NCI-H526 treated with DMSO at 0.1 percent for 48 hours (cell line): ENCODE measurements at places on chromosomes 12 and 14.

- DNase-seq, result no peak
These were observed 23.3 kb upstream of the NEK9 start for GRCh38 chr14:75150150-75150549.

GRCh38 chr12:42234970-42235369 lies 3.1 kb downstream of the YAF2 start:
- no peak for DNase-seq

DNA sequence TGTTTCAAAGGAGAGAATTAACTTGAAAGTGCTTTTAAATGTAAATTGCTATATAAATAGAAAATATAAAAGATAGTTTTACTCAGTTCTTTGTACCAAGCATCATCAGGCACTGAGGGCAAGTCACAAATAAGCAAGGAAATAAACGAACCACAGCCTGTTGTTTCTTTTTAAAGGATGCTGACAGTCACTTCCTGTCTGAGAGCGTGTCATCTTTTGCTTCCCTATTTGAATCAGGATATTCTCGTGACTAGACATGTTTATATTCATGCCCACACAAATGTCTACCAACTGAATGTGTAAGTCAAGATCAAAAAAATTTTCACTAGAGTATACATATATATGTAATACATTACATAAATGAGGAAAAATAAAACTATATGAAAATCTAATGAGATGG lies 31.4 kb upstream of the SLC2A13 start:
- DNase-seq, result no peak

DNA sequence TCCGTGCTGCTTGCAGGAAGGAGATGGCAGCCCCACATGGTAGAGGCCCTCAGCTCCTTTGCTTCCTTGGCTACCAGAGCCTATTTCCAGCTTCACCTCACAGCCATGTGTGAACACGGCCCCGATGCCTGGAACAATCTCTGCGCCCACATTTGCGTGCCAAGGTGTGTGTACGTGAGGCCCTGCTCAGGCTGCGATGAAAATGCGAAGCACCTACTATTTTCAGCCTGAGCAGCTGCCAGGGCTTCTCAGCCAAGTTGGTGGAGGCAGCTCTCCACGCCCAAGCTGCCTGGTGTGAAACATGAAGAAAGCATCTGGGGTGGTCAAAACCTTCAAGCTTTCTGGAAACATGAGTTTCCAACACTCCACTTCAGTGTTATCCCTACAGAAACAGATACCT lies 177.8 kb upstream of the EGLN3 start:
- DNase-seq, result no peak

DNA sequence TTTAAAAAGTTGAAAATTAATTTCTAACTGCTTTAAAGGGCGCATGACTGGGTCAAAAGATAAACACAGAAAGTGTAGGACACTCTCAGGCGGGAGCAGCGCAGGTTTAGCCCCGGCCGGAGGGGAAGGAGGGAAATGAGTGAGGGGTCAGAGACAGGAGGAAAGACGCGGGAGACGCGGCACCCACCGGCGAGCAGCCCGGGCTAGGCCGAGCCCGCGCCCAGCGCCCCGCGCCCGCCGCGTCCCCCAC lies 591 bp downstream of the GXYLT1 start:
- no peak for DNase-seq

DNA sequence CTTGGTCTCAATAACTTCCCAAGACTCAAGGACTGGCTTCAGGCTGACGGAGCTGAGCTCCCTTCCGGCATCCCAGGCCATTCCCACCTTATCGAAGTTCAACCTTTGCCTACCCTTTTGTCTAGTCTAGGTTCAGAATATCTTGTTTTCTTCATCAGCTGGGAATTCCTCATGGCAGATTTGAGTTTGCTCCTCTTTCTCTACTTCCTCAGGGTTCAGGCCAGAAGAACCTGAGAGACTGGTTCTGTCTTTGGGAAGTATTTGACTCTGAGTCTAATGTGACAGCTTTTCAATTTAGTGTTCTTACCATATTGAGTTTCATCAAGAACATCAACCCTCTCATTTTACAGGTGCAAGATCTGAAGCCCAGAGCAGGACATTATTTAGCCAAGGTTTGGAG lies 2.1 kb downstream of the BIN2 start:
- DNase-seq, result no peak

DNA sequence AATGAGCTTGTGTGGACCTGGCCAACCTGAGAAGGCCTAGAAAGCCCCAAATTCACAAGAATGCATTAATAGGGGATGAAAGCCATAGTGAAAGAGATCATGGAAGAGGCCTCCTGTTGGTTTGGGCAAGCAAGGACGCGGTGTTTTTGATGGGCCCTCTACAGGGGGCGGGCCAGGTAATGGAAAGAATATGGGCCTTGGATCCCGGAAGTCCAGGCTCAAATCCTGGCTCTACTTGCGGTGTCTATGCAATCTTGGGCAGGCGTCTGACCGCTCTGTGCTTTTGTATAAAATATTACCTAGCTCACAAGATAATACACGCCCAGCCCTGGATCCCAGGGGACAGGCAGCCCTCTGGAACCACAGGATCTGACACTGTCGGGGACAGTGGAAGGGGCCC lies 41.1 kb upstream of the CLMN start:
- DNase-seq, result no peak

DNA sequence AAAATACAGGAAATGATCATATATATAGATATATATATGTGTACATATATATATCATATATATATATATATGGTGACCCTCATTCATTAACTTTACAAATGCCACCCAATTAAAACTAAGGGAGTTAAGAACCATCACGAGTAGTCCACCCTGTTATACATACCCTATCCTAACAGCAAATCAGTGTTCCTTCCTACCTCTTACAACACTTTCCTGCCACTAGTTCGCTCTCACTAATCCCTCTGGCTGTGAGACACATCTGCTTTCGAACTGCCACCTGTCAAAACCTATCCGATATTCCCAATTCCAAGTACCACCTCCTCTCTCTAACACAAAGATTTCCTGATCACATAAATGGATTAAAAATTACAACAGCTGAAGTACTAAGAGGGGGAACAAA lies 100.5 kb downstream of the EEA1 start:
- DNase-seq, result no peak

DNA sequence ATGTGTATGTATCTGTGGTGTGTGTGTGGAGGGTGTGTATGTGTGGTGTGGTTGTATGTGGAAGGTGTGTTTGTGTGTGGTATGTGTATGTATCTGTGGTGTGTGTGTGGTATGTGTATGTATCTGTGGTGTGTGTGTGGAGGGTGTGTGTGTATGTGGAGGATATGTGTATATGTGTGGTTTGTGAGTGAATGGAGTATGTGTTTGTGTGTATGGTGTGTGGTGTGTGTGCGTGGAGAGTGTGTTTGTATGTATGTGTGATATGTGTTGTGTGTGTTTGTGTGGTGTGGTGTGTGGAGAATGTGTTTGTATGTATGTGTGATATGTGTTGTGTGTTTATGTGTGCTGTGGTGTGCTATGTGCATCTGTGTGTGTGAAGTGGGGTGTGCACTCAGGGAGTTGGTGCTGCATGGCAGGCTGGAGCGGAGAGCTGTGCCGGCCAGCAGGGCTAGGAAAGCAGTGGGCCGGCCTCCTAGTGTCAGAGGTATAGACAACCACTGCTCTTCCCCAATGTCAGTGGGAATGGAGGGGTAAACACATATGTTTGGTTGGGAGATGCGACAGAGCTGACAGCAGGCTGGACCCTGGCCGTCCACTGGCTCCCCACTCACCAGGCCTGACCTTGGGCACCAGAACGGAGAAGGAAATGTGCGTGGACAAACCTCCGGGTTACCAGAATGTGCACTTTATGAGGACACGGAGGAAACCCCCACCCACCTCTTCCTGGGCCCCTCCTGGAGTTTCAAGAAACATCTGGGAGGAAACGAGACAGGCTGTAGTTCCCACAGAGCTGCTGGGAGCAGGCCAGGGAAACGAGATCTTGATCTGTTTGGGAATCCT lies 60.7 kb downstream of the CLMN start:
- peak; percentile 57 for DNase-seq

GRCh38 chr12:39990122-39991101 lies 115.5 kb downstream of the SLC2A13 start:
- no peak for DNase-seq

GRCh38 chr14:49581209-49582112 lies 4.7 kb downstream of the RPS29 start:
- no peak for DNase-seq

- no peak for DNase-seq
These were observed 229.0 kb downstream of the SEC23A start for GRCh38 chr14:38873941-38874612.

DNA sequence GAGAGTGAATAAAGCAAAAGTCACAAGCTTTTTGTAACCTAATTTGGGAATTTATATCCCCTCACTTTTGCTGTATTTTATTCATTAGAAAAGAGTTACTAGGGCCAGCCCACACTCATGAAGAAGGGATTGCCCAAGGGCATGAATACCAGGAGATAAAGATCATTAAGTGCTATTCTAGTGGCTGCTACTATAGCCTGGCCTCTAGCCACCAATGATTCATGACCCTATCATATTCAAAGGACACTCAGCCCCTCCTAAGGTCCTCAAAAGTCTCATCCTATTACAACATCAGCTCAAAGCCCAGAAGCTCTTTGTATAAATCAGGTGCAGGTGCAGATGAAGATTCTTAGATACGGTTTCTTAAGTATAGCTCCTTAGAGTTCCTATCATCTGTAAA lies 518.1 kb downstream of the TRHDE start:
- DNase-seq, result no peak

DNA sequence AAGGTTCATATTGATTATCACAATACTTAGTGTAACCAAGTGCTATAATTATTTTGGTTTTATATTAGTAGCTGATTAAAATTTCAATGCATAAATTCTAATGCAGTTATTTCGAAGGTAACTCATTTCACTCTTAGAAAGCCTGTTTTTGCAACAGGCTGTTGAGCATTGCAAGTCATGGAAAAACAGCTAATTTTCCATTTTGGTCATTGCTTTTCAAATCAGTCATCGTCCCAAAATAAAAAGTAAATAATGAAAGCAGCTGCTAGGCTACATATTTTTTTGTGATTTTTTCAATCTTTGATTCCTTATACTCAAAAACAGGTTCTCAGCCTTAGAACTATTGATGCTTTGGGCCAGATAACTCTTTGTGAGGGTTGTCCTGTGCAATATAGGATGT lies 22.9 kb downstream of the VEZT start:
- no peak for DNase-seq

- DNase-seq, result peak; percentile 32
These were observed 23.0 kb downstream of the PDE6H start for GRCh38 chr12:14995583-14996425.

DNA sequence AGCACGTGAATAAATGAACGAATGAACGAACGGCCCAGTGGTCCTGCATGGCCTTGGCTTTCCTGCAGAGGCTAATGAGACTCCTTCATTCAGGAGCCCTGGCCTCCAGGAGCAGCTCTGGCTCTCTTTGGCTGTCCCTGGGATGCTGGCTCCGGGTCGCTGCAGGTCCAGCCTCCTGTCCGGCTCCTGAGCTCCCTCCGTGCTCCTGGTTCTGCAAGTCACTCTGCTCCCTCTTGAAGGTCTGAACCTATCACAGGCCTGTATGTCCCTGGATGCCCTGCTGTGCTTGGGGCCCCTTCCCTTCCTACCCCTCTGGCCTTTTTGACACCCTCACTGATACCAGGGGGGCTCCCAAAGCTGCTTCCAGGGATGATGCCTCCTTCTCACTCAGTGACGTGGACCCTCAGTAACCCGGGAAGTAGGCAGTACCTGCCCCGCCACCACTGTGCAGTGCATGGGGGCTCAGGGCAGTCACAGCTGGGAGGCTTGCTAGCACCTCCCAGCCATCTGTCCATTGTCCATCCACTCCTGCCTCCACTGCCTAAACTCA lies 133.7 kb upstream of the C14orf180 start:
- DNase-seq, result no peak

DNA sequence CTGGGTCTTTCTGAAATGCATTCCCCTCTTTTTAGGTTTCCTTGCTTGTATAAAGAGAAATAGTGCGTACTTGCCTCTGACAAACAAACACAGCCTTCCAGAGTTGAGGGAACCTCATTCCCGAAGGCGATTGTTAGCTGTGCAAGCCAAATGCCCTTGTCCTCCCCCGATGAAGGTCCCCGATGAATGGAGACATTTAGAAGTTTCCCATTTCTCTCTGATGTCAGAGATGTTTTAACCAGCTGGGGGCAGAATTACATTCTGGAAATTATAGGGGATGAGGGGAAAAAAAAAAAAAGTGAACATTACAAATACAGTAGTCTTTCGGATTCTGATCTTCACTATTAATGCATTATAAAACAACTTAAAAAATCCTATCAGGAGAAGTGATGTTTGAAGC lies 366.8 kb downstream of the VRK1 start:
- no peak for DNase-seq

- DNase-seq, result peak; percentile 41
These were observed 46.3 kb downstream of the NTS start for GRCh38 chr12:85920324-85920947.

- no peak for DNase-seq
These were observed 40.2 kb upstream of the RIN3 start for GRCh38 chr14:92473261-92473968.

GRCh38 chr14:85663256-85663655 lies 133.3 kb downstream of the FLRT2 start:
- DNase-seq, result no peak

- DNase-seq, result no peak
These were observed 250.0 kb upstream of the E2F7 start for GRCh38 chr12:77315407-77315806.

GRCh38 chr14:75995372-75996041 lies 9.9 kb downstream of the IFT43 start:
- no peak for DNase-seq

- no peak for DNase-seq
These were observed 908.6 kb upstream of the MDGA2 start for GRCh38 chr14:48584031-48584430.

DNA sequence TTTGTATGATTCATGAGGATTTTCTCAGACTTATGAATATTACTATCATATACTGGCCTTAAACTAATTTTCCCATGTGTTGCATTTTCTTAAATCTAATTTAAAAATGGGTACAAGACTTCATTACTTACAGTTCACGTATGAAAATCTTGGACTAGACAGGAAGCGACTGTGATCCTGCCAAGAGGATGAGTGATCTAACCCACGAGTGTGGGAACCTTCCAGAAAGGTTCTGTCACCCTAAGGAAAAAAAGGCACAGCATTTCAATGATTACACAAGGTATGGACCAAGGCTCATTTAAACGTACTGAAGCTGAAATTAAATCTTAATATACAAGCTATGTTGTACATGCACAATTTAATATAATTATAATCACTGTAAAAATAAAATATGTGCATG lies 293.5 kb upstream of the DIO2 start:
- no peak for DNase-seq

DNA sequence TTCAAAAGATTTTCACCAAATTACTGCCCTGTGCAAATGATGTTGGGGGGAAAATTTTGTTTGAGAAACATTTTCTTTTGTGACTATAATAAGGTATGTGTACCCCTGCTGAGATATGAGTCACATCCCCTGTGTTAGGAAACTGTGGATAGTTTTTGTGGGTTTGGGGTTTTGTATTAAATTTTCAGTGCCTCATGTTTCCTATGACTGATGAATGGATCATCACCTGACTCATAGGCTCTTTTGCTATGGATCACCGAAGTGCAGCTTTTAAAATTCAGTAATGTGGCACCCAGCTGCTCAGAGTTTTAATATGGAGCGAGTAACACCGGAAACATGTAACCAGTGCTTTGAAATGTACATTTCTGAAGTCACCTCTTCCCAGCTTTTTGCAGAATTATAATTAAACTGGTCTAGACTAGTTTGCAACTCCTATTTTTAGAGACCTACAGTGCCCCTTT lies 167.4 kb upstream of the HMGA2 start:
- no peak for DNase-seq
